ENCODE measurements at places on chromosomes 2 and 18. TPM values are rescaled to one million over a fixed set of nuclear protein-coding genes. Genes with fewer than 3 reads are reported as not detected.
A peak's percentile ranks its signal among the peaks of the same experiment; 100 is the strongest.

DNA sequence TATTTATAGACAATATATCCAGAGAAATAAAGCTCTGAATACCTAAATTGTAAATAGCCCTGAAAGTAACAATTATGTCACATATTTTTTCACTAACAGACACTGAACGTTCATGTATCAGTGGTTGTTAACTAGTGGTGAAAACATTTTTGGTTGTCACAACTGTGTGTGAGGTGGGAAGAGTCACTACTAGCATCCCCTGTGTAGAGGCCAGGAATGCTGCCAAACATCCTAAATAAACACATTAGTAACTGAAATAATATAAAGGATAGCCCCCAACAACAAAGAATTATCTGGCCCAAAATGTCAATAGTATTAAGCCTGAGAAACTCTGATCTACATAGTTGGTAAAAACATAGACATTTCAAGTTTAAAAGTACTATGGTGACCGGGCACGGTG, 64.5 kb downstream of the ROCK1 start:
- DNase-seq: no peak

DNA sequence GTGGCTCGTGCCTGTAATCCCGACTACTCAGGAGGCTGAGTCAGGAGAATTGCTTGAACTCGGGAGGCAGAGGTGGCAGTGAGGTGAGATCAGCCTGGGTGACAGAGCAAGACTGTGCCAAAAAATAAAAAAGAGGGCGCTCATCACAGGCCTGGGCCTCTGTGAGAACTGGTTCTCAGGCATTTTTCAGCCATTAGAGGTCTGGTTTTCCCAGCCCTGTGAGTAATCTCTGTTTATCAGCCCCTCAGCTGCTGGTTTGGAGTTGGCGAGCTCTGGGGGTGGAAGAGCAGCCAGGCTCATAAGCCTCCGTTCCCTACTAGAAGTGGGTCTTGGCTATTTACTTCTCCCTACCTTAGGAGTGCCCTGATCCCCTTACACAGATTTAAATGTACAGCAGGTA, 53.1 kb downstream of the CHRNA1 start:
- DNase-seq: no peak

Gene CD226
- total RNA-seq: 0.84 TPM

DNA sequence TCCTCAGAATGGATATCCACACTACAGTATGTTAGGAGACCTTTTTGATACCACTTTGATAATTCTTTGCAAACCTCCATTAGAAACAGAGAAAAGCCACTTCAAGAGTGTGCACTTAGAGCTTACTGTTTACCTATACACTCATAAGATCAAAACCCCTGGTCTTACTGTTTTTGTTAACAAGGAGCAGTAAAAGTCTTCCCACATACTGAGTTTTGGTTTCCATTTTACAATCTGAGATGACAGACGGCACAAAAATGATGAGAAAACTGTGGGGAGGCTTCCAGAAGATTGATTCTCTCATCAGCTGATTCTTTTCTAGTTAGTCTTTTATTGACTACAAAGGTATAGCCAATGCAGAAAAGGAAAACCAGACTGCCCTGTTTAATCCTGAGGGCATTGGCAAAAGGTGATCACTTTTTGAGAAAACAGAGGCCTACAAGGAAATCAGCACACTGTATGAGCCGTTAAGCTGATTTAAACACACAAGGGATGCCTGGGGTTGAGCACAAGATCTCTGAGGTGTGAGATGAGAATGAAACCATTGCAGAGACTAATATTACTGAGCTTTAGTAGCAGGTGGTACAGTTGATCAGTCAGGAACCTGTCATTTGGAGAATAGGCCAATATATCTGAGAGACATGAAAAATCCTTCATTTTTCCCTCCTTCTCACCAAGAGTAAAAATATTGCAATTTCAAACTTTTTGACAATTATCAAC, 368.6 kb downstream of the GRB14 start:
- no peak for DNase-seq

DNA sequence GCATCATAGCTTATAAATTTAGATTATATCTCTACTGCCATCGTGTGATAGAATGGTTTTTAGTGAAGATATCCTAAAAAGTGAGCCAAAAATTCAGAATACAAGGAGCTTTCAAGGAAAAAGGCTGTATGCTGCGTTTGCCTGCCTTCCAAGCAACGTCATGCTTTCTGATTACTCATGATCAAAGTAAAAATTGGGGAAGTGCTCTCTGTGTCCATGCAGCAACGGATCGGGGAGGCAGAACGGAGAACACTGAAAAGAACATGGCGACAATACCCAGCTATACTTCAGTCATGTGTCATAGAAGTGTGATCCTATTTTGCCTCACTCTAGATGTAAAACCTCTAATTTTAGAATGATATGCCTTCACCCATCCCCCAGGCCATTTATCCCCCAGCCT, 185.7 kb downstream of the SUCLG1 start:
- no peak for DNase-seq

- no peak for DNase-seq
Measured at GRCh38 chr2:207688597-207688996, 22.8 kb upstream of the CCNYL1 start.

DNA sequence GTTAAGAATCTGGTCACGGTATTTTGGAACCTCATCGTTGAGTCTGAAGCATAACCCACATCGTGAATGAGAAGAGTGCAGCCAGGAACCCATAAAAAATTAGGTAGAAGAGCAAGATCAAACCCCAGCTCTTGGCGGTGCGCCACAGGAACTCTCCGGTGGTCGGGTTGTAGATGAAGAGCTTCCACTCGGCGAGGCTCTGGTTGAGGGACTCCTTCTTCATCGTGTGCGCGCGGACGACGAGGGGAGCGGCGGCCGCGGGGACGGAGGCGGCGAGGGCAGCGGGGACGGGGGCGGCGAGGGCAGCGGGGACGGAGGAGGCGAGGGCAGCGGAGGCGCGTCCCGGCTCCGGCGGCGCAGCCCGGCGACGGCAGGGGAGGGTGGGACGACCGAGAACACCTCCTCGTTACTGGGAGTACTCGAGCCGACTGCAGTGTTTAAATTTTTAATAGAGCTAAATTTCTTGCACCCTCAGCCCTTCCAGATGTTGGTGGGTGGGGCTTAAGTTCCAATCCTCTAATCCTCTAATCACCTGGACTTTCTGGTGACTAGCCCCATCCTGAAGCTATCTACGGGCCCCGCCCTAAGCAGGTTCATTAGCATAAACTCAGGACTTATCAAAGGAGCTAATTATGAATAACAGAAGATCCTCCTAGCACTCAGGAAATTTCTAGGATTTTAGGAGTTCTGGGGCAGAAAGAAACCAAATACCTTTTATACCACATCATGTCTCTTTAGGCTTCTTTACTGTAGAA, 20.4 kb upstream of the PAPOLG start:
- no peak for DNase-seq

DNA sequence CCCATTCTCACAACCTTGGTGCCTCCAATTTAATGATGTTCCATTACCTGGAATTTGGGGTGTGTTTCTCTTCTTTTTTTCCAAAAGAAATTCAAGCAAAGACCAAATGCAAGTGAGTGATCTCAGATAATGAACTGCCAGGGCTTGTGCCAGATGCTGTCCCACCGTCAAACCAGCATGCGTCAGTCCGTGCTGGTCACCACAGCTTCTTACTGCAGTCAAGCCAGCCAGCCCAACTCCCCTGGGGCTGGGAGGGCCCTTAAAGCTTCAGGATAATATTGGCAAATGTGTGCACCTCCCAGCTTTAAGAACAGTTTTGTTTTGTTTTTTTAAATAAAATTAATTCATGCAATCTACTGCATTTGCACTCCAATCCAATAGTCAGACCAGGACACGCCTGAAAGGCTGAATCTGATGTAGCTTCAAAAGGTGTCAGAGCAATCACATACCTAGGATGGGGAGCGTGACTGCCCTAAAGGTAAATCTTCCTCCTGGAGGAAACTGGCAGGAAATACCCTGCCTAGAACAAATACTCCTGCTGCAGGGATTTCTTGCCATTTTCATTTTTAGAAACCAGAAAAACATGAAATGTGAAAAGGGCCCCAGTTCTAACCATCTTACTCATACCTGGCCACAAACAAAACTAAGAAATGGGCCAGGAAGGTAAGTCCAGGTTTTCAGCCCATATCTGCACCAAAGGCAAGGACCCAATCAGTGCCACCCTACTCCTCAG, 26.8 kb upstream of the SP3 start:
- peak; percentile 61 for DNase-seq

Gene CDK15
- total RNA-seq: 1.1 TPM

Gene ESCO1
- 15.0 TPM for total RNA-seq

DNA sequence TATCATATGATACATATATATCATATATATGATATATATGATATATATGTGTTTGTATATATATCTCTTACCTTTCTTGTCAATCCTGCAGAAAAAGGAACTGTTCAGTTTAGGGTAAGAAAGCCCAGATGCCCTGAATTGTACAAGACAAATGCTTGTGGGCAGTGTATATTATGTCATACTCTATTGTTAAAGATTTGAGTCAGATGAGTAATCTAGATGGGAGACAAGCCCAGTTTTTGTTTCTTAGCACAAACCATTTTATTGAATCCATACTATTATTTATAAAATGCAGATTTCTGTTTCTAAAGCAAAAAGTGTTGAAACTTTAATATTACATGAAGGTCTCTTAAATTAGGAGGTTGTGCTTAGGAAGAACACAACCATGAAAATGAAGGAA, 90.6 kb downstream of the VRK2 start:
- DNase-seq: no peak

DNA sequence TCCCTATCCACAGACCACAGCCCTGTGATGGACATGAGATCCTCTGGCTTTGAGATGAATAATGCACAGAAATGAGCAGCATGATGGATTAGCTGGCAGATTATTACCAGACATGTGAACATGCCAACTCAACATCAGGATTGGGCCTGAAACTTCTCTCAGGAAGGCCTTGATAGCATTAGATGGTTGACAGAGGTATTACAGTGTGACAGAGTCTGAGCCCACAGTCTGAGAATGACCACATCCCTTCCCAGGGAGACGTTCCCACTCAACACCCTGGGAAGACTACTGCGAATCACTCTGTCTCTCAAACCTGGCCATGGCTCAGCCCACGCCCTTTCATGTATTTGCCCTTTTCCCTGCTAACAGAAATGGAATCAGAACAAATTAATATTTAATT, 66.9 kb downstream of the BCL11A start:
- no peak for DNase-seq

GRCh38 chr2:446303-446874, 158.5 kb upstream of the ALKAL2 start:
- no peak for DNase-seq

DNA sequence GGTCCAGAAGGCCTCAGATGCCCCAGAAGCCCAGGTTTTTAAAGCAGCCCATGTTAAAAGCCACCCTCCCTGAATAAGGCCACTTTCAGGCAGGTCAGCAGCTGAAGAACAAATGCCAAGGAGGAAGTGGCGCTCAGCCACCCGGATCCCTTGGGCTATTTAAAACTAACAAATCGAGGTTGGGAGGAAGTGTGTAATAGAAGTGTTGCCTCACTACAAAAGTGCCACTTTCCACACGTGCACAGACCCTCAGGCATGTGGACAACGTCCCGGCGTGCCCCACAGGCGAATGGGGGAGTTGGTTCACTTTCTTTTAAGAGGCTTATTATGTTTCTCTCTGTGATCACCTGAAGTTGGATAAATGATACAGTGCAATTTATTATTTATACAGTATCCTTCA, 173.8 kb upstream of the SALL3 start:
- DNase-seq: no peak

GRCh38 chr2:105442721-105443120, 43.9 kb upstream of the FHL2 start:
- DNase-seq: no peak

Gene TMEM163
- total RNA-seq: not detected

Gene SCN2A
- total RNA-seq: 2.1 TPM

GRCh38 chr2:54455563-54456361, at the start of gene SPTBN1:
SPTBN1 (plus strand) TSS chr2:54456327; CDS start chr2:54526419, 70,092 bp downstream.
- peak; percentile 87 for DNase-seq

Gene SCN7A
- 160 TPM for total RNA-seq

- no peak for DNase-seq
Measured at GRCh38 chr2:237390235-237390634, 23.7 kb downstream of the COL6A3 start.

GRCh38 chr2:58434692-58435091, 193.6 kb upstream of the FANCL start:
- no peak for DNase-seq

DNA sequence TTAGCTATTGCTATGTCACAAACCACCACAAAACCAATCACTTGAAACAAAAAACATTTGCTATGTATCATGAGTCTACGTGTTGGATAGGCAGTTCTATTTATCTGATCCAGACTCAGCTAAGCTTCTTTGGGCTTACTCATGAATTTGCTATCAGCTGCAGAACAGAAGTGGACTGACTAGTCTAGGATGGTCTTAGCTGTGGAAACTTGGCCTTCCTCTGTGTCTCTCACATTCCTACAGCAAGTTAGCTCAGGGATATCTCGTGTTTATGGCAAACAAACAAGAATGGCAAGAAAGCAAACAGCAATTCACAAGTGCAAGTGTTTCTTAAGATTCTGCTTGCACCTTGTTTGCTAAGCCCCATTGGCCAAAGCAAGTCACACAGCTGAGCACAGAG, 288.0 kb upstream of the TNP1 start:
- no peak for DNase-seq

DNA sequence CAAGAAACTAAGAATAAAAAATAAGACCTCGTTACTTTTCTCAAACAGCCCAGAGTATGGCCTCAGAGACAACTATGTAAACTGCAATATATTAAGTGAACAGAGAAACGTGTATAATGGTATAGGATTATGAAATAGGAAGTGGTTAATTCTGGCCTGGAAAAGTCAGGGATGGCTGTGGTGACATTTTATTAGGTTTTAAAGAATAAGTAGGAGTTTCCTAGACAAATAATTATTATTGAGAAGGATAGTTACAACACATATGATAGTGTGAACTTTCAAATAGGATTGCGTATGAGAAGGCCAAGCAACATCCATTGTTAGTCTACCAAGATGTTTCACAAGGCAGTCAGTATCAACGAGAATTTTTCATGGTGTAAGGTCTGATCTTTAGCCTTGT, 244.1 kb downstream of the LPIN1 start:
- DNase-seq: no peak

Gene POTEJ
- total RNA-seq: not detected

Data from tibial nerve (tissue), 4 donors.